Right renal cortex interstitium (tissue), 3 donors: ENCODE measurements at places on chromosomes 1 and 21.

DNA sequence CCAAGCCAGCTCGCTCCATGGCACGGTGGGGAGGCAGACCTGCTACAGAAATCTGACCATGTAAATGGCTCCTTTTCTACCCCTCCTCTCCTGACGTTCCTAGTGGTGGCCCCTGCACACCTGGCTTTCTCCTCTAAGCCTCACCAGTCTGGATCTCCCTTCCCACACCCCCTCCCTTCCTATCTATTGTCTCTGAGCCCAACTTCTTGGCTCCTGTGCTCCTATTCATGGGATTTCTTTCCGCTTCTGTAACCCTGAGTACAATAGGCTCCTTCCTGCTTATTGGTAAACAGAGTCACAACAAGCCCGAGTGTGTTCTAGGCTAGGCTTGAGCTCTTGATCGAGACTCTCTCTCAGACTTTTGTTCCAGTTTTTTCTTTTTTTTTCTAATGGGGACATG lies 17.6 kb downstream of the OPTC start:
- no peak for DNase-seq

DNA sequence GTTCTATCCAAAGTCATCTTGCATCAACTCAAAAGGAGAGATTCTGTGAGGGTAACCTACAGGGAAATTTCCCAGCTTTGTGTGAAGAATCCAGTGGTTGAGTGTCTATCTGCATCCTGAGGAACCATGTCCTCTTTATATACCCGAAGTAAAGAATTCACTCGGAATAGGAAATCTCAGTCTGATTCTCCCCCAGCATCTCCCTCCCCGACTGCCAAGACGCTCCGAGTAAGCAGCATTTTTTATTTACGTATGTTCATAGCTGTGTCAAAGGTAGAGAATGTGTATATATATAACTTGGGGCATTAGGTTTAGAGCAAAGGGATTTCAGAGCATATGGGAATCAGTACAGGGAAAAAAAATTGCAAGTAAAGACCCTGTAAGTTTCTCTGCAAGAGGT lies 170.2 kb downstream of the SYT2 start:
- DNase-seq: no peak

- no peak for DNase-seq
These were observed 80.4 kb downstream of the AJAP1 start for GRCh38 chr1:4734791-4735190.

DNA sequence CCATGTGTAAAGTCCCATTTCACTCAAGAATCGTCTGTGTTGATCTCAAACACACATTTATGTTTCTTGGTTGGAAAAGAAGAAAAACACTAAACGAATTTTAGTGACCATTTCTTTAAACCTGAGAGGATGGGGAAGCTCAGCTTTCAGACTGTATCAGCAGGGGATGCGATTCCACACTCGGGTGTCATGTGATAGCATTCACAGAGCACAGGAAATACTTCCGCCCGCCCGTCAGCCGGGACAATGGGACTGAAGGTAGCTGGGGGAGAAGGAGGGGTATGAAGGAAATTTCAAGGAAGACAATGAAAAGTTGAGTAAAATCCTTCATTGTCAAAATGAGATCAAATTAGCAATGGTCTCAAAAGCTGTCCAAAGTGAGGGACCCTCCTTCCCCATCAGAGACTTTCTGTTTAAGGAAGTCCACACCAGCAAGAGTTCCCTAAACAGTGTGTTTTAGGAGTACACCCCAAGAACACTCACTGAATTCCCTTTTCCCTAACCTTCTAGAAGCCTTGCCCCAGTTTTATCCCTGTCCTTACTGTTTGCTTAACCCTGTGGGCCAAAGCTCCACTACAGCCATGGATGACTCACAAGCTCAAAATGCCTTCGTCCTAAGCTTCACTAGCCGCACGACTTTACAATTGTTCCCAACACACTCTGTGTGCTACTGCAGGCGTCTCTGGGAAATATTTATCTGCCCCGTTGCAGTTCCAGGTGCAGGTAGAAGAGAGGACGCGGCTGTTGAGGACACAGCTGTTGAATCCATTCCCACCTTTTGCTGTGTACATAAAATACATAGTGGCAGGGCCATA lies 51.4 kb upstream of the SIM2 start:
- no peak for DNase-seq

DNA sequence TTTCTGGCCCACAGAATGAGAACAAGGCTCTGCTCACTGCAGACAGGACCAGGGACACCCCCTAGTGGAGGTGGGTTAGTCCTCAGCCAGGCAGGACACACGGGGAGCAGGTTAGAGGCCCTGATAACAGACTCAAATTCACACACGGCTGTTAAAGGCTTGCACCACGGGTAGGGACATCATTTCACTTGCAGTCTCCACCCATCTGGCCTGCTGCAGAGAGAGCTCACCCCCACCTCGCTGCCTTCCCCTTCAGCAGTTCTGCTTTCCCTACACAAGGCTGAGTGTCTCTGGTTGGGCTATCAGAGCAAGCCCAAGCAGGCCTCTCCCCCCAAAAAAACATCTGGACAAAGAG lies 20.6 kb downstream of the MEF2D start:
- no peak for DNase-seq

GRCh38 chr1:8965121-8965820 lies 19.6 kb downstream of the CA6 start:
- DNase-seq: no peak

GRCh38 chr1:69077198-69077597 lies 490.5 kb upstream of the LRRC7 start:
- DNase-seq: no peak

GRCh38 chr1:234396092-234396491 lies 22.8 kb downstream of the COA6 start:
- DNase-seq: no peak

- peak; percentile 40 for DNase-seq
These were observed 24.8 kb upstream of the TMEM51 start for GRCh38 chr1:15128520-15129313.

GRCh38 chr1:178034676-178035075 lies 59.2 kb upstream of the RASAL2 start:
- DNase-seq: no peak

GRCh38 chr1:209912306-209912705 lies 25.7 kb upstream of the SYT14 start:
- no peak for DNase-seq

DNA sequence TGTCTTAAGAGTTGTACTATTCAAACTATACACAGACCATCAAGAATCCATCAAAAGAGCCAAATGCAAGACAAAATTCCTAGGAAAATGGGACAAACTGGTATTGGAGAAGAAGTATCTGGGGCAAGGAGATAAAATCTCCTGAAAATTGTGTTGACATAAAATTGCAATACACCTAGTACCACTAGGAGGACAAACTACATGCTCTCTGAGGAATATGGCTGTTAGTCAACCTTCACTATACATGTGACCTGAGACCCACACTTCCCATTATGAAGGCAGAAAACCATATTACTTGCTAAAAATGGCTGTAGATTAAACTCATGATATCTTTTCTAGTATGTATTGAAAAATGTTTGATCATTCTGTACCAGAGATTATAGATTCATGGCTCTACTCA lies 30.0 kb downstream of the IRF2BP2 start:
- no peak for DNase-seq

GRCh38 chr1:28845786-28846543 lies 34.0 kb downstream of the OPRD1 start:
- no peak for DNase-seq

GRCh38 chr1:37433171-37433570 lies 41.2 kb upstream of the ZC3H12A start:
- DNase-seq: no peak

GRCh38 chr1:158163000-158163947 lies 17.4 kb upstream of the CD1D start:
- no peak for DNase-seq

DNA sequence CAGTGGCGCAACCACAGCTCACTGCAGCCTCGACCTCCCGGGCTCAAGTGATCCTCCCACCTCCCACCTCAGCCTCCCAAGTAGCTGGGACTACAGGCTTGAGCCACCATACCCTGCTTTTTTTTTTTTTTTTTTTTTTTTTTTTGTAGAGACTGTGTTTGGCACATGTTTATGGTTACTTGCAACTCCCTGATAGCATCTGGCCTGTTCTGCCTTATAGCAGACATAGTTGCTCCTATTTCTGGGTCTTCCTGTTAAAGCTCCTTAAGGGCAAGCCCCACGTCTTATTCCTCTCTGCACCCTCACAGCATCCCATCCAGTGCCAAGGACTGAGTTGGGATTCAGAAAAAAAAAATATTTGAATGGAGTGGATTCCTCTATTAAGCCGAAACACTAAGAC lies 17.1 kb upstream of the CNR2 start:
- DNase-seq: no peak

- DNase-seq: no peak
These were observed 211.7 kb downstream of the NFIA start for GRCh38 chr1:61293986-61294504.

DNA sequence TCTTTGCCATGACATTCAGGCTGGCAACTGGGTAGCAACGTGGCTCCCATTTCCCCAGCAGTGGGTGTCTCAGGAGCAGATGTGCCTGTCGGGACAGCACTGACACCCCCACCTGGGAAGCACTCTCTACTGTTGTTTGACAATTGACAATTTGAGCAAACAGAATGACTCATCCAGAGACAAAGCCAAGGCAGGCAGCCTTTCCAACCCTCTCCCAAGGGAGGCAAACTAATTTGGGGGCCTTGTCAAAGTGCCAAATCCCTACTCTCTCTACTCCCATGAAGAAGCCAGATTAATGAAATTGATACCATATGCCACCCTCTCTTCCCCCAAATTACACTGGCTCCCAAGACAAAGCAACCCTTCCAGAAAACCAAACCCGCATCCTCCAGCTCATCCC lies 65.6 kb downstream of the GRIK3 start:
- DNase-seq: no peak

- no peak for DNase-seq
These were observed 216.2 kb upstream of the RUNX1 start for GRCh38 chr21:35265170-35265877.

DNA sequence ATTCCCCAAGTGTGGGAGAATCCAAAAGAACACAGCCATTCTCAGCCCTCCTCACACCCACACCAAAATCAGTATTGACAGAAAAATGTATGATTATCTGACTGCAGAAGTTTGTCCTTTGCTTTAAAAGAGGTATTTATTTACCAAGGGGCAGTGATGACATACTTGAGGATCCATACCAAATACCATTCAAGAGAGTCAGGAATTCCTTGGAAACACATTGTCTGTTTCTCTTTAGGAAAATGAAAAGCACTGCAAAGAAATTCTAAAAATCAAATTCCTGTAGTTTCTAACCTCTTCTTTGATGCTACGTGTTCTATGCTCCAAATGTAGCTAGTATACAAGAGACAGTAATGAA lies 509.6 kb upstream of the CXADR start:
- DNase-seq: no peak
